ENCODE measurements at places on chromosomes 4 and X.

GRCh38 chr4:8435656-8436121, 4.8 kb downstream of the ACOX3 start:
- no peak for DNase-seq

DNA sequence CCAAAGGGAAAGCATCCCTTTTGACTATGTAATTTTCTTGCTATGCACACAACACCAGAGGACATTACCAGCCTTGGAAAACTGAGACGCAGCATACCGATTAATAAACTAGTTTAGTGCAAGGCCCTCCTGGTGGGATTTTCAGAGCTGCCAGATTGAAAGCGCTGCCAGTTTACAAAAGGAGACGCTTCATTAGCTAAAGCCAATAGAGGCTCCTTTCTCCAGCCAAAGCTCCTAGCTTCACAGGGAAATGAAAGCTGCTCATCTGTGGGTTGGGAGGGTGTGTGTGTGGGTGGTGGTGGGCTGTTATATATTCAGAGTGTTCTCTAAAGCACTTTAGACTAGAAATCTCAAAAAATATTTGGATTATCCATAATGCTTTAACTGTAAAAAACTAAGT, 32.4 kb downstream of the SPANXN4 start:
- DNase-seq: no peak

DNA sequence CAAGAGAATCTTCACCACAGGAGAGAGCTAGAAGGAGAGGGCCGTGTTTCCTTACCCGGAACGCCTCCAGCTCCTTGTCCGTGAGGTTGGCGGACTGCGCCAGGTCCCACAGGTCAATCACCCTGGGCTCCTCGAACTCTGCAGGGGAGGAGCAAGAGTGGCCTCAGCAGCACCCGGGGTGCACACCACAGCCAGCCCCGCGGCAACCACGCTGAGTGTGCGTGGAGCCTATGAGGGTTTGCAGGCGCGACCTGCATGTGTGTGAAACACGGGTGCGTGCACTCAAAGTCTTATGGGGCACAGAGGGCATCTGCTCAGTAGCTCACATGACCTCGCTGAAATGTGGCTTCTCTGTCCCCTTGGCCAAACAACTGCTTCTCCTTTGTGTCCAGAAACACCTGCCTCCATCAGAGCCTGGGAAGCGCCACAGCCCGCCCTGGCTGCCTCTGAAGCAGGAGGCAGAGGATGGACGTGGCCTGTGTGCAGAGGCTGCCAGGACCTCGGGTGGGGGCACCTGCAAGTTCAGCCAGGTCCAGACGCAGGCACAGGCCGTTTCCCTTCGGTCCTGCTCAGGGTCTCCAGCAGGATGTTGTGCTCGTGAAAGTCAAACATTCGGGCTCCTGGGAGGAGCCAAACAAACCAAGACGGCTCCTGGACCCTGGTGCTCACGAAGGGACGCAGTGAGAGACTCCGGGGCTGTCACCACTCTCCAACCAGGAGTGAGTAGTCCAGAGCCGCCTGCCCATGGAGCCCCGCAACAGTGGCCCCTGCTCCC, 16.0 kb downstream of the LRPAP1 start:
- no peak for DNase-seq

DNA sequence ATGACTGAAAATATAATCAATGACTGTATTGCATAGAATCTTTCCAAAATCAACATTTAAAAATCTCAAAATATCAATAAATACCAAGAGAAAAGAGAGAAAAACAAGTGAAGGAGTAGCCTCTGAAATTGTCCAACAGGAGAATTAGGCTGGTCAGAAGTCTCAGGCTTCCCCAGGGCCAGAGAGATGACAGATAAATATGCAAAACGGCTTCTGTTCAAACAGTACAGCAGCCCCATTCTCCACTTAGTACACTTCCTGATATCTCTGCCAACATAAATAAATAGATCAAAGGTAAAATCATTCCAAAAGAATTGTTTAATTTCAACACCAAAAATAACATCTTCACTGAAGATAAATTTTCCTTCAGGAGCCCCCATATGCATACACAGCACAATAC, 204.7 kb upstream of the GABRA2 start:
- DNase-seq: no peak

- DNase-seq: peak; percentile 6
These were observed 82.4 kb downstream of the MTNR1A start for GRCh38 chr4:186472948-186473347.

- no peak for DNase-seq
These were observed 11.5 kb upstream of the C4orf54 start for GRCh38 chr4:99669084-99669483.

- no peak for DNase-seq
These were observed 192.4 kb upstream of the NEIL3 start for GRCh38 chr4:177117256-177117655.

- DNase-seq: no peak
These were observed 20.2 kb upstream of the GBA3 start for GRCh38 chr4:22672519-22672918.

GRCh38 chr4:147493307-147493706, 12.4 kb downstream of the EDNRA start:
- no peak for DNase-seq

DNA sequence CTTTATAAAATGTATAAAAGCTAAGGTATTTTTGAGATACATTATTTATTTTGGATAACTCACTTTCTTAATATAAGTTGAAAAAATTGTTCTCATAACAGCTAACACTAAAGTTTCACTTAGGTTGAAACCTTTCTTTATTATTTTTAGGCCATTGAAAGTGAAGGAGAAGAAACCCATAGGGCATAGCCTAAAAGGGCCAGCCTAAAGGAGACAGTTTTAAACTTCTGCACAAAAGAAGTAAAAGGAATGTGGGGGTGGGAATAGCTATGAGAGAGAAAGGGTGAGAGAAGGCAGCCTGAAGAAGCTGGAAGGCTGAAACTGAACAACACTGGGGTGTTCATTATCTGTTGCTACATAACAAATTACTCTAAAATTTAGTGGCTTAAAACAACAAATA, 57.6 kb upstream of the RAPGEF2 start:
- no peak for DNase-seq
